ENCODE measurements at places on chromosomes 3 and 15. TPM values are rescaled to one million over a fixed set of nuclear protein-coding genes. Genes with fewer than 3 reads are reported as not detected.

PATL2 gene
- 0.24 TPM for total RNA-seq

FBLN2 gene
- 3.6 TPM for total RNA-seq

WDR93 gene
- 0.13 TPM for total RNA-seq

SCAP gene
- 21.2 TPM for total RNA-seq

PLSCR4 gene
- total RNA-seq, result 6.5 TPM

PRRT3 gene
- 2.0 TPM for total RNA-seq

BNC1 gene
- total RNA-seq, result 0.47 TPM

CTXN2 gene
- 0.05 TPM for total RNA-seq

BFSP2 gene
- total RNA-seq, result not detected

MED12L gene
- 0.39 TPM for total RNA-seq

GHRL gene
- 0.14 TPM for total RNA-seq

CLRN1 gene
- total RNA-seq, result not detected

SKOR1 gene
- 0.05 TPM for total RNA-seq

KCNAB1 gene
- total RNA-seq, result not detected

NOX5 gene
- 0.24 TPM for total RNA-seq

MNS1 gene
- total RNA-seq, result 2.5 TPM

PEX5L gene
- not detected for total RNA-seq

AGBL1 gene
- total RNA-seq, result not detected

RTP3 gene
- not detected for total RNA-seq

GOLGA8T gene
- 1.7 TPM for total RNA-seq

CCR8 gene
- total RNA-seq, result not detected
